ENCODE measurements at places on chromosomes 1 and 21.

- no peak for DNase-seq
Measured at GRCh38 chr1:54837002-54837853, 36.1 kb upstream of the TTC22 start.

- no peak for DNase-seq
Measured at GRCh38 chr1:924656-925560, 1.2 kb downstream of the SAMD11 start.

DNA sequence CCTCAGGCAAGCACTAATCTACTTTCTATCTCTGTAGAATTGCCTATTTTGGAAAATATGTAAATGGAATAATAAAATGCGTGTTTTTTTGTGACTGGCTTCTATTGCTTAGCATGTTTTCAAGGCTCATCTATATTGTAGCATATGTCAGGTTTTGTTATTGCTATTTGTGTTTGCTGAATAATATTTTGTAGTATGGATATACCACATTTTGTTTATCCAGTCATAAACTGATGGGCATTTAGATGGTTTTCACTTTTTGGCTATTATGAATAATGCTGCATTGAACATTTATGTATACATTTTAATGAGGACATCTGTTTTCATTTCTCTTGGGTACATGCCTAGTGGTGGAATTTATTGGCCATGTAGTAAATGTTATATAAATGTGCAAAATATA is 183.3 kb upstream of the ZP4 start:
- no peak for DNase-seq

GRCh38 chr1:99069146-99069545 is 64.5 kb upstream of the PLPPR5 start:
- no peak for DNase-seq

- no peak for DNase-seq
Measured at GRCh38 chr1:56933161-56933560, 32.7 kb downstream of the C8B start.

DNA sequence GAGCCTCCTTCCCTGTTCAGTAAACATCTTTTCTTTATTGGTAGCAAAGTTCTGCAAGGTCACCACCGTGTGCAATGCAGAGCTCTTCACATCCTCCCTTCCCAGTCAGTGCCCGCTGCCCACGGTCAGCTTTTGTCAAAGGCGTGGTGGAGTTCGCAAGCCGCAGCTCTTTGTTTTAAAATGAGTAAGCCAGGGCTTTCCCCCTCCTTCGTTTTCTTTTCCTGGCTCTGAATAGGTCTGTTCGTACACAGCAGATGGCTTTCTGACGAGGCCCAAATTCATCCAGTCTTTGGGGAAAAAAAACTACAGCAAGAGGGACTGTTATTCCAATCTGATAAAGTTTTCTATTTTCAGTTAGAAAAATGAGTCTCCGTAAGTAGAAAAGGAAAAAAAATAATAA is 153.2 kb downstream of the LRIG2 start:
- no peak for DNase-seq

DNA sequence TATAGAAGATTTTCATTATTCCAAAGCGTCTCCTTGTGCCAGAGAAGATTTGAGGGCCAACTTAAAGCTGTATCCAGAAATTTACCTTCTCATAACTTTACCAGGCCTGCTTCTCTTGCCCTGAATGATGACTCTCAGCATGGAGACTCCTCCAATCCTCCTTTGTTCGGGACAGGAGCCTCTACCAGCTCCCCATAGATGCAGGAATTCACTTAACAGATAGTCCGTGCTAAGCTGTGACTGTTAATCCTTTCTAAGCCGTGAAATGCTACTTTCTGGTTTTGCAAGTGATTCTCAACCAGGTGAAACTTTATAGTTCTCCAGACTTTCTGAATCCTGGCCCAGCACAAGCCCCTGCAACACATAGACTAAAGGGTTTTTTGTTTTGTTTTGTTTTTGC is 31.8 kb upstream of the KCND3 start:
- no peak for DNase-seq

Data from fibroblast of the conjunctiva (primary cell).